ENCODE measurements at places on chromosomes 7 and 10.

DNA sequence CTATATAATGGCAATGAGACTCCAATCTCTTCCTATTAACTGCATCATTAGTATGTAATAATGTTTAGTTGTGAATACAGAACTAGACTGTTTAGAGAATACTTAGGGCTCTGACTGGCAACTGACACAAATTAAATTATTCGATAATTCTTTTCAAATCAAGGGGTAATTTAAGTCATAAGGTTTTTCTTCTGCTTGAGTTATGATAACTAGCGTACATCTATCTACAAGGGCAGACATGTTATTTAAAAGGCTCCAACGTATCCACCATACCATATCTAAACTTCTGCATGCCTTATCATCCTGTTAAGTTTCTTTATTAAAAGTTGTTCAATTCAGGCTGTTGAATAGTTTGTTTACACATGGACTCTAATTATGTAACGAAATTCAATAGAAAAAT is 11.2 kb downstream of the SEMA3C start:
- DNase-seq = no peak

GRCh38 chr7:150862356-150862755 is 10.0 kb downstream of the AOC1 start:
- DNase-seq = no peak

DNA sequence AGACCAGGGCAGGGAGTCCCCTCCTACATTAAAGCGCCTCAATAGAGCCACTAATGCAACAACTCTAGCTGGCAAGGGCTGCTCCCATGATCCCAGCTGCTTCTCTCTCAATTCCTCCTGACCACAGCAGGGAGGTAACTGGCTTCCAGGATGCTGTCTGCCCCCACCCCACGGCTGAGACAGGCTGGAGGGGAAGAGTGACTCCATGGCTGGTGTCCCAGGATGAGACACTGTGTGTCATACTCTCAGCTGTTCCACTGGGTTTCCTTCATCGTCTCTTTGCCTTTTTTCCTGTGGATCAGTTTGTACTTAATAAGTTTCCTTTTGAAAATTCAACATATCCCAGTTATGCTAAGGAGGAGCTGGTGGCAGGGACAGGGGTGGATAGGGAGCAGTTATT is 27.7 kb upstream of the MYH16 start:
- DNase-seq = no peak

GRCh38 chr7:158020706-158021095 is 566.9 kb downstream of the PTPRN2 start:
- no peak for DNase-seq

- no peak for DNase-seq
Observed at GRCh38 chr10:34121781-34122622, 693.1 kb downstream of the PARD3 start.

DNA sequence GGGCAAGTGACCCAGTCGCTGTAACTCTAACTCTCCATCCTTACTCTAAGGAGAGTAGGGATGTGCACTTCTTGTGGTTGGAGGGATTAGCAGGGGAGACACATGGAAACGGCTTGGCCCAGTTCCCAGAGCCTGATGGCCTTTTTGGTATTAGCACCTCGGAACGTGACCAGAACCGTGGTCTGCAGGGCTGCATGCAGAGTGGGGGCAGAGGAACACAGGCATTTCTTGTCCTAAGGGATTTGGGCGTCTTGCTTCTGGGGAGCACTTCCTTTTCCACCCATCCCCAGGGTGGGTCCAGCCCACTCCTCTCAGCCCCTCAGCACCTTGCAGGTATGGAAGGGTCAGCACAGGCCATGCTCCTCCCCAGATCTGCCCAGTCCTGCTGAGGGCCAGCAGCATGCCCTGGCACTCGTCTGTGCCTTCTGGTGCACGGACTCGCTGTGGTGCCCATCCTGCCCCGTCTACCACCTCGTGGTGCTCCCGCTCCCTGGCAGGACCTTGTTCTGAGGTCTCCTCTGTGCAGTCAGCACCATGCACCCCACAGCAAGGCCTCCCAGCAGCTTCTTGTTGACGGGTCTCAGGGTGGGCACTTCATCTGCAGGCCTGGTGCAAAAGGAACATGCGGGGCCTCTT is 109.6 kb downstream of the ACTR3B start:
- no peak for DNase-seq

DNA sequence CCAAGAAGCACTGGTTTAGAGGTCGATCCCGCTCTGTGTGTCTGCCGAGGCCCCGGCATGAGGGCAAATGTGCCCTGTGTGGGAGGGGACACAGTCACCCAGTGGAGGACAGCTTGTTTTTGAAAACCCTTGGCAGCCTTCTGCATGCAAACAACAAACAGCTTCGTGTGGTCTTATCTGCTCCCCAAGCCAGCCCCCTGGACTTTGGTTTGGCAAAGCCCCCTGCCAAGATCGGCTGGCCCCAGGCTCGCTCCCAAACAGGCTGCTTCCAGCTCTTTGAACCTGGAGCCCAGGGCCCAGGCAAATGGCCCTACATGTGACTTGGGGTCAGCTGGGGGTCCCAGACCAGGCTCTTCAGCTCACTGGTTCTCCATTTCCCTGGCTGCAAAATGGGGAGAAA is 2.9 kb downstream of the ELN start:
- no peak for DNase-seq

- DNase-seq = no peak
Observed at GRCh38 chr10:68900427-68901104, 549 bp upstream of the DDX50 start.

- no peak for DNase-seq
Observed at GRCh38 chr10:68423522-68423921, 16.4 kb upstream of the RUFY2 start.

Data from neural crest cell (in vitro differentiated cells).